Stimulated activated CD4-positive, alpha-beta T cell treated with anti-CD3 and anti-CD28 coated beads, Interleukin-4, amount 100 ng/mL, for 1 hour (primary cell): ENCODE measurements at places on chromosomes 5 and 9.

DNA sequence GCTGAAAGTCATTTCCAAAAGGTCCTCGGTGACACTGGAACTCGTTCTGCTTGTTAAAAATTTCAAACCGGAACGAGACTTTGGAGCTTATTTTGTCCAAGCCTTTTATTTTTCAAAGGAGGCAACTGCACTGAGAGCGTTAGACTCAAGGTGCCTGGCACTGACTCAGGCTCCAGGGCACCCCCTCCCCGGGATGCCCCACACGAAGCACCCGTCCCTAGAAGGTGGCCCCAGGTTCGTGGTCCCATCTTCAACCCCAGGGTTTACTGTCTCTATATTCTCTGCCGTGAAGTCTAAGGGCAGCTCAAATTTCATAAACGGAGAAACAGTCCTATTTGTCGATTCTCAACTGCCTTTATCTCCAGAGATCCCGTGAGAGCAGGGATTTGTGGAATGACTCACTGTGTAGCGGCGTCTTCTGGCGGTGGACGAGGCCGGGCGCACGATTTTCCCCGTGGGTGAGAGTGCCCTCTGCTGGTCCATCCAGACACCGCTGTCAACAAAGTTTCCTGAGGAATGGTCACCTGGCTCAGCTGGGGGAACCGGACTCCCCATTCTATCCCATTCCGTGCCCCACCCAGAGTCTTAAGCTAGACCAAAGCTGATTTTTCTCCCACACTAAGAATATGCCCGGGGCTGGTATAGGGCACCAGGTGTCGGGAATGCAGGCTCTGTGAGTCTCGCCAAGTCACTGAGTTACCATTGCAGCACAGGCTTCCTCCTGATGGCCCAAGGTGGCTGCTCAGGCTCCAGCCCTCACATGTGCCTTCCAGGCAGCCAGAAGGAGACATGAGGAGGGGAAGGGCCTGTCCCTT is 27.1 kb upstream of the SLC6A19 start:
- peak; percentile 45 for DNase-seq

DNA sequence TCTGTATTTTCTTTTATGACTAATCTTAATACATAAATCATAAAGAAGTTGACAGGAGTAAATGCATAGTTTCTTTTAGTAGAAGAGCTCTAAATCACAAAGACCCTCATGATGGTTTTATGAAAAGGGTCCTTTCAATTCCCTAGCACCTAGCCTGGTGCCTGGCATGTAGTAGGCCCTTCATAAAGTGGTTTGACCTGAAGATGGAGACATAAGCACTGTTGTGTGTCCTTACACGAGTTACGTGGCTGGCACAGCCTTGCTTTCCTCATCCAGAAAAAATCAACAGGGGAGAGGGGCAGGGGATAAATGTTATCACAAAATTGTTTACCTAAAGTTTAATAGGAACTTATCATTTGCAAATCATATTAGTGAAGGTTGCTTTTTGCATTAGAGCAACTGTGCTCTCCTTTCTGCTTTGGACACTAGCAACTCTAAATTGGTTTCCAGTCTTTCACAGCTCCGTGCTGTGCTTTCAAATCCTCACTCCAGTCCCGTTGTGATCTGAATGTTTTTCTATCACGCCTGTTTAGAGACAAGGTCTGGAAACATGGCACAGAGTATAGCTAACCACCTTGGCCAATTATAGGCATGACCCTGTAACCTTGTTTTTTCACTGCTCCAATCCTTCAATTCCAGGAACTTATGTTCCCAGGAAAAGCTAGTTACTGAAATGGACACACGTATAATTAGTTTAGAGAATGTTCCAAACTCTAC is 55.7 kb downstream of the ARL15 start:
- DNase-seq = no peak

- no peak for DNase-seq
These were observed 77.7 kb upstream of the ADAMTSL1 start for GRCh38 chr9:18396102-18396728.

DNA sequence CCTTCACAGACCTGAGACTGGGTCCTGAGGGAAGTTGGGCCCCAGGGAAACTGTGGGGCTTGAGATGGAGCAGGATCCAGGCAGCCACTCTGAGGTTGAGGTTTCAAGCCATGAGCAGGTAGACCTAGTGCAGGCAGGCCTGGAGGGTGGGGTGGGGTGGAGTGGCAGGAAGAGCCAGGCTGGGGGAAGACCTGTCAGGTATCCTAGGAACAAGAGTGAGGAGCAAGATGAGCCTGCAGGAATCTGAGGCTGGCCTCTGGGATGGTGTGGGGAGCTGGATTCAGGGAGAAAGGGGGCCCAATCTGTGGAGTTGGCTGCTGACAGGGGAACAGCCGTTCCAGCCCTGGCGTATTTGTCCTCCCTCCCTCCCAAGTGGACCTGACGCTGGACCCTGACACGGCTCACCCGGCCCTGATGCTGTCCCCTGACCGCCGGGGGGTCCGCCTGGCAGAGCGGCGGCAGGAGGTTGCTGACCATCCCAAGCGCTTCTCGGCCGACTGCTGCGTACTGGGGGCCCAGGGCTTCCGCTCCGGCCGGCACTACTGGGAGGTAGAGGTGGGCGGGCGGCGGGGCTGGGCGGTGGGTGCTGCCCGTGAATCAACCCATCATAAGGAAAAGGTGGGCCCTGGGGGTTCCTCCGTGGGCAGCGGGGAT is 9.8 kb downstream of the RACK1 start:
- no peak for DNase-seq

GRCh38 chr9:4762108-4762885 is 21.3 kb upstream of the AK3 start:
- DNase-seq = peak; percentile 81

DNA sequence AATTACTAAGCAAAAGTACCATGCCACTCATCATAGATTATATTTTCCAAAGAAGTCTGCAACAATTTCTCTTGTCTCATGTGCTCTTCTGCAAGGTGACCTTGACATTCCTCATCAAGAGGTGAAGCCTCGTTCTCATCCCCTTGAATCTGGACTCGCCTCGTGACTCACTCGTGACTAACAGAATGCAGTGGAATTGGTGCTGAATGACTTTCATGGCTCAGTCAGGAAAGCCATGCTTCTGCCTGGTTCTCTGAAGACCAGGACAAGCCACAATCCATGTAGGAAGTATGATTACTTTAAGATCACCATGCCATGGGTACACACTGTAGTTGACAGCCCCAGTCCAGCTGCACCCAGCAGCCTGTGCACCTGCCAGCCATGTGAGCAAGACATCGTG is 335.8 kb downstream of the GADD45G start:
- DNase-seq = no peak

DNA sequence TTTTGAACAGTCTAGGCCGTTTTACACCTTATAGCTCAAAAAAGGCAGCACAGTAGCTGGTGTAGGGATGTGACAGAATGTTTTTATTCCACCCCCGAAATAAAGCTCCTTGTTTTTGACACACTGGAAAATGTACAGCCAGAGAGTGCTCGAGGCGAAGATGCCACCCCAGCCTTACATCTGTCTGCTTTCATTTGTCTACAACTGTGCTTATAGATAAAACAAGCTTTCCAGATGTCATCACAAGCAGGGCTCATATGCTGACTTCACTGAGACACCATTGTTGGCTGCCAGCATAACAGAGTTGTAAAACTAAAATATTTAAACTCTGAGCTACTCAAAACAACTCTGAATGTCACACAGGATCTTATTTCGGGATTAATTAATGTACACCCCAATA is 386.3 kb downstream of the BNC2 start:
- no peak for DNase-seq

DNA sequence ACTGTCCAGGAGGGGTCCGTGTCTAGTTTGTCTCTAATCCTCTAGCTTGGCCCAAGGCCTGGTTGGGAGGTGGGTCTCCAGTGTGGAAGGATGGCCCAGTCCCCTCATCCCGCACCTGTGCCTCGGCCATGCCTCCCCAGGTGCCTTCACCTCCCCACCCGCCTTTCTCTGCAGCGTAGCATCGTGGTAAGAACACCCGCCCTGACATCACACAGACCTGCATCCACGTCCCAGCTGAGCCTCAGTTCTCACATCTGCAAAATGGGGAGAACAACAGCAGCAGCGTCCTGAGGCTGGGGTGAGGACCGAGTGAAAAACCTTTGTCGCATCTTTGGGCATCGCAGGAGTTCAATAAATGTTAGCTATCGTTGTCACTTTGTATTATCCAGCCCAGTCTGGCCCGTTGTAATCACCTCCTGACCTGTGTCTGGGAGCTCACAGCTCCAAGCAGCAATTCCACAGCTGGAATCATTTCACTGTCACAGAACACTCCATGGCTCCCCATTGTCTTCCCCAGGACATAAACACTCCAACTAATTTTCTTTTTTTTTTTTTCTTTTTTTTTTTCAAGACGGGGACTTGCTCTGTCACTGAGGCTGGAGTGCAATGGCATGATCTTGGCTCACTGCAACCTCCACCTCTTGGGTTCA is 181.2 kb upstream of the IER5L start:
- DNase-seq = no peak

GRCh38 chr9:129377181-129377580 is 199.1 kb upstream of the IER5L start:
- no peak for DNase-seq

DNA sequence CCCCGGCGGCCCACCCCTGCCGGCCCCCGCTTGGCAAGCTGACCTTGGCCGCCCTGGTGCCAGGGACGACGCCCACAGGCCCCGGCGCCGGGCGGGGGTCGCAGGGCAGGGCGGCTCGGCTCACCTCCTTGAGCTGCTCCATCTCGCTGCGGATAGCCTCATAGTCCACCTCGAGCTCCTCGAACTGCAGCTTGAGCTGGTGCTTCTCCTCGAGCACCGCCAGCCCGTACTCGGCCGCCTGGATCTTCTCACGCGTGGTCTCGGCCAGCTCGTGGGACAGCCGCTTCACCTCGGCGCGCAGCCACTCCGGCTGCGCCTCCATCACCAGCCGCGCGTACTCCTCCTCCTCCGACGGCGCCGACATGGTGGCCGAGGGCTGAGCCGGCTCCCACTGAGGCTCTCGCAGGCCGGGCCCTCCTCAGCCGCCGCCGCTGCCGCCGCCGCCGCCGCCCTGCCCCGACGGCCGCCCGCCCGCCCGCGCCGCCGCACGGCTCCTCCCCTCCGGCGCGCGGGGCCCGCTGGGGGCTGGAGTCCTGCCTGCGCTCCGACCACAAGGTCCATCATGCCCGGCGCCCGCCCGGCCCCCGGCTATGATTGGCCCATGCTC is at the start of gene BICD2:
TSS of gene BICD2 (minus strand) at position 453 of the 607 bp plus-strand sequence. CDS start at position 364, 89 bp downstream.
- peak; percentile 96 for DNase-seq
